ENCODE measurements at places on chromosomes 6 and 20. TPM values are rescaled to one million over a fixed set of nuclear protein-coding genes. Genes with fewer than 3 reads are reported as not detected.

DNA sequence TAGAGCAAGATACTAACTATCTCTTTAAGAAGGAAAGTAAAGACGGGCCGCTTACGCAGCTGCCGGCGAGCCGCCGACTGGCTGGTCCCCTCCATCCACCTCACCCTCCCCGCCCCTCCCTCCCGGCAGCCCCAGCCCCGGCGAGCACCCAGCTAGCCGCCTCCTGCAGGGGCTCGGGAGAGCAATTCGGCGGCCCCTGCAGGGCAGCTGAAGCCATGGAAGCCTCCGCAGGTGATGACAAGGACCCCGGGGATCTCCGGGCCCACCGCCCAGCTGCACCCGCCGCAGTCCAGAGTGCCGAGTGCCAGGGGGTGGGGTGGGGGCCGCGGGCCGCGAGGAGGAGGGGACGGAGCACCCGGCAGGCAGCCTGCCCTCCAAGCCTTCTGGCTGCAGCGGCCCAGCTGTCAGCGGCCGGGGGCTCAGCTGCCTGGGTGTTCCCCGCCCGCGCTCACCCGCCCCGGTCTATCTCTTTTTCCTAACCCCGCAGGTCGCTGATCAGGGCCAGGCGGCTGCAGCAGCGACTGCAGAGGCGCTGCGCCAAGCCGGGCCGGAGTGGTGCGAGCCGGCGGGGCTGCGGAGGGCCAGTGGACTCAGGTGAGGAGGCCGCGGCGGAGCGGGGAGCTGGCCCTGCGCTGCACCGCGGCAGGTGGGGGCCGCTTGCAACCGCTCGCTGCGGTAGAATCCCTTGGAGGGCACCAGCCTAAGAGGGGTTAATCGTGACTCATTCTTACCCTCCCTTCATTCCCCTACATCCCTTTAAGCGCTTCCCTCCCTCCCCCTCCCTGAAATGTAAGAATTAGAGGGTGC, at the start of gene SNPH:
Gene SNPH, plus strand, starts transcription at position 128 of the 807 bp plus-strand sequence. CDS start 29,946 bp downstream, outside the sequence.
- H3K36me3 ChIP-seq = peaks cover 12% of the 10 kb centered on the region
- H3K4me1 ChIP-seq = peaks cover 36% of the 10 kb centered on the region
- peaks cover 4% of the 10 kb centered on the region for H3K27me3 ChIP-seq
- DNase-seq = peak; percentile 69

- H3K4me3 ChIP-seq = no peak overlapping the region
- H3K27ac ChIP-seq = no peak overlapping the region
These were observed 16.1 kb downstream of the PPIL1 start for GRCh38 chr6:36858407-36858981.

GRCh38 chr6:85561750-85562357, 31.8 kb downstream of the SNX14 start:
- peaks cover 13% of the 10 kb centered on the region for H3K36me3 ChIP-seq
- no peak for DNase-seq
- no peak overlapping the region for H3K4me3 ChIP-seq
- H3K27ac ChIP-seq = no peak overlapping the region
- H3K4me1 ChIP-seq = peaks cover 9% of the 10 kb centered on the region

DNA sequence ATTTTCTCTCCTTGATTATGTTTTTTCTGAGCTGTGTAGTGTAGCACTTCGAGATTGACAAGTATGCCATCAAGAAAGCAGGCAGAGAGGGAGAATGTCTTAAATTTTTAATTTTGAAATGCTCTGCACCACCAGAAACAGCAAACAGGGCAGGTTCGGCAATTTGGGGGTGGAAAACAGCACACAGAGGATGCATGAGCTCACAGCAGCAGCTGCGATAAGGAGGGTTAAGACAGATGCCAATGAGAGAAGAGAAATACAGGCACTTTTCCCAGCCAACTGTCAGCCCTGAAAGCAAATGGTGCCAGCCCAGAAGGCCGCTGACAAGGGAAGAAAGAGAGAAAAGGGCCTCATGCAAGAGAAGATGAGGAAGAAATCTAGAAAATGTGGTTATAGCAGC, 15.1 kb upstream of the SNRPB2 start:
- no peak overlapping the region for H3K4me3 ChIP-seq
- no peak overlapping the region for H3K27ac ChIP-seq
- no peaks in the 10 kb centered on the region for H3K36me3 ChIP-seq
- peaks cover under 1% of the 10 kb centered on the region for H3K4me1 ChIP-seq
- H3K27me3 ChIP-seq = peaks cover 44% of the 10 kb centered on the region

DNA sequence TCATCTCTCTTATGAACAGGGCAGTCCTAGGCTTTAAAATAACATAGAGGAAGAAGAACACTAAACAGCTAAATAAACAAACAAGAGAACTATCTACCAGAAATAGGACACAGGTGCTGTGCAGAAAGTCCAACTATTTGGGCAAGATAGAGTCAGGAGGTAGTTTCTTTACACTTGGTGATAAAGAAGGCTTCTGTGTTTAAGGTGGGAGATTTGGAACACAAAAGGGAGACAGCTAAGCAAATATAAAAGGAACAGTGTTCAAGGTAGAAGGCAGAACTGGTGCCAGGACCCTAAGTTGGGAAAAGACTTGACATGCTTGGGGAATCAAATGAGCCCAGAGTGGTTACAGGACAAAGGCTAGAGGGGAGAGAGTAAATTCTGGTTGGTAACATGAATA, 110.5 kb downstream of the MANEA start:
- no peaks in the 10 kb centered on the region for H3K36me3 ChIP-seq
- no peak overlapping the region for H3K27ac ChIP-seq
- no peak overlapping the region for H3K4me3 ChIP-seq
- H3K27me3 ChIP-seq = no peaks in the 10 kb centered on the region

- H3K36me3 ChIP-seq = no peaks in the 10 kb centered on the region
- H3K4me3 ChIP-seq = no peak overlapping the region
- H3K4me1 ChIP-seq = no peaks in the 10 kb centered on the region
- DNase-seq = no peak
- no peak overlapping the region for H3K27ac ChIP-seq
- H3K27me3 ChIP-seq = peaks cover 19% of the 10 kb centered on the region
These were observed 672.2 kb downstream of the EPM2A start for GRCh38 chr6:145063091-145063490.

DNA sequence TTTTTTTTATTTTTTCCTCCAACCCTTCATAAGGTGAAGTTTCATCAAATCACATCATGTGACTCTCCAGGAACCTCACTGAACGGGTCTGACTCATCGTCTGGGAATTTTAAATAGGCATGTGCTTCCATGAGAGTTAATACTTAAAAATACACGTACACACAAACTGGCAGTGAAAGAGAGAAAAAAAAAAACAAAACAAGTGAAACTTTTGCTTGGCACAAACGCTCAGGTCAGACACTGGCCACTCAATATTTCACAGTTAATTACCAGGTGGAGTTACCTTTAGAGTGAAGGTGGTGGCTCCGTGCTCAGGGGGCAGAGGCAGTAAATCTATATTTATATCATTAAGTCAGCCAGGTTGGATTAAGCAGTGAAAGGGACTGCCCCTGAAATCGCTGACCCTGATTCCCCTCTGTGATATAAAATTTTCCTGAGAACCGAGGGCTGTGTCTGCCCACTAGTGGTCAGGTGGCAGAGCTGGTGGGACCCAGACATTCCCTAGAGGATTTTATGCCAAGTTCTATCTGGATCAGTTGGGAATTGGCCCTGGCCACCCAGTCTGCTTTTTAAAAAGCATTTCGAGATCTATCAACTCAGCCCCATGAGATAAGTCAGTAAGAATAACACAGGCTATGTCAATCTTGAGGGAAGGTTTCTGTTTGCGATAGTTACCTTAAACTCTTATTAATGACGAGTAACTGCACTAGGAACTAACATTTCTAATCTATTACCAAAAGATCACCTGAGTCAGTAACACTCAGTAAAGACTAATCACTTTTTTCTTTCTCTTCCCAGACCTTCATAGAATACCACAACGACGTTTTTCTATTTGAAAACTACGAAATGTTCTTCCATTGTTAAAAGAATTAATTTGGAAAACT, 259.1 kb downstream of the HDGFL1 start:
- H3K27ac ChIP-seq = no peak overlapping the region
- H3K4me3 ChIP-seq = no peak overlapping the region
- H3K36me3 ChIP-seq = no peaks in the 10 kb centered on the region
- H3K4me1 ChIP-seq = no peaks in the 10 kb centered on the region
- DNase-seq = no peak
- peaks cover 4% of the 10 kb centered on the region for H3K27me3 ChIP-seq

- H3K36me3 ChIP-seq = no peaks in the 10 kb centered on the region
- no peak for DNase-seq
- H3K4me3 ChIP-seq = no peak overlapping the region
- H3K4me1 ChIP-seq = no peaks in the 10 kb centered on the region
- H3K27ac ChIP-seq = no peak overlapping the region
These were observed 20.1 kb upstream of the EMILIN3 start for GRCh38 chr20:41386502-41387427.

DNA sequence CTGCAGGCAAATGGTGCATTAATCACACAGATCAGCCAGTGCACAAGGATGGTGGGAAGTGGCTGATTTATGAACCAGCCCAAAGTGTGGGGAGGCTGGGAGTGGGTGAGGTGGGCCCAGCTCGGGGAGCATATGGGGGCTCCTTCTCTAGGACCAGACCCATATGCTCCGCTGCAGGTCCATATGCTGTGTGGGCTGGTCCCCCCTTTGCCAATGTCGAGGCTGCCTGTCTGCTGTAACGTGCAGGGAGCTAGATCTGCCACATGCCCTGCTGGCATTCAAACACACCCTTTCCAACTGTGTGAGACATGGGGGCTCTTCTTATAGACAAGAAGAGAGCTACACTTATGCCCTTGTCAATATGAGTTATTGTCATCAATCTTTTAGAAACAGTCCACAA, 566.3 kb downstream of the DHX35 start:
- no peak for DNase-seq
- H3K36me3 ChIP-seq = no peaks in the 10 kb centered on the region
- H3K4me3 ChIP-seq = no peak overlapping the region
- H3K4me1 ChIP-seq = no peaks in the 10 kb centered on the region
- H3K27me3 ChIP-seq = no peaks in the 10 kb centered on the region

DNA sequence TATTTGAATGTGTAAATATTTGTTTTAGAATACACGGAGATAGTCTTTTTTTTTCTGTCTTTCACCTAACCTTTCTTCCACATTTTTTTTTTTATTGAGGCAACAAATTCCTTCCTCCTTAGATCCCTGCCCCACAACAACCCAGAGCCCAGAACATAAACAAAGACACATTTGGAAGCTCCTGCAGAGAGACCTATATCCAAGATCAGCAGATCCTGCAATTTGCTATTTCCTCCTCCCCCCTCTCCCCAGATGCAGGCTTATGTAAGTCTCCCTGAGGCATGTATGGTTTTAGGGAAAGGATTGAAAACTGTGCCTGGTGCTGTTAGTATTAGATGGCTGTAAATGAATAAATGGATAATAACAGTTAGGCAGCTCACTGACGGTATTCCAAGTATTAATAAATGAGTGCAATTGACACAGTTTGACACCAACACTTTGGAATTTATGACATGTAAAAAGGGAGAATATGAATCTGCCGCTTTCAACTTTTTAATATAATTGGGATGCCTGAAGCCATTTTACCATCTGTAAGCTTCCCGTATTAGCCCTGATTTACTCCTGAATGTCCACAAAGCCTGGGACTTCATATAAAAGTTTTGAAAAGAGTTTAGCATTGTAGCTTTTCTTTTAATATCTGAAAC, 608.3 kb upstream of the CITED2 start:
- no peak overlapping the region for H3K27ac ChIP-seq
- H3K4me3 ChIP-seq = no peak overlapping the region
- H3K36me3 ChIP-seq = no peaks in the 10 kb centered on the region
- peaks cover 5% of the 10 kb centered on the region for H3K27me3 ChIP-seq
- H3K4me1 ChIP-seq = peaks cover 4% of the 10 kb centered on the region
- no peak for DNase-seq

DNA sequence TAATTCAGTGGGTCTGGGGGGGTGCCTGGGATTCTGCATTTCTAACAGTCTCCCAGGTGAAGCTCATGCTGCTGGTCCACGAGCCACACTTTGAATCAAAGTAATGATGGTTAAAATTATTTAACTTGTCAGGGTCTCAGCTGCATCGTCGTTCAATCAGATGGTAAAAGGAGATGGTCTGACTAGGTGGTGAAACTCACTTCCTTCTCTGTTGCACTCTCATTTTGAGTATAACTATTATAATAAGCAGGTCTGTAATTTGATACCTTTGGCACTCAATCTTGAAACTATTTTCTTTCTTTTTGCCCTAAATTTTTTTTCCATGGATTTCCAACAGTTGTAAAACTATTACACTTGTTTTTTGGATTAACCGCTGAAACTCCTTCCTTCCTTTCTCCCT, 292.5 kb downstream of the FARS2 start:
- peaks cover 3% of the 10 kb centered on the region for H3K4me1 ChIP-seq
- no peak overlapping the region for H3K4me3 ChIP-seq
- no peaks in the 10 kb centered on the region for H3K27me3 ChIP-seq
- no peak overlapping the region for H3K27ac ChIP-seq
- no peak for DNase-seq

GRCh38 chr20:31833931-31834521, 11.4 kb downstream of the FOXS1 start:
- H3K27me3 ChIP-seq = no peaks in the 10 kb centered on the region
- peaks cover 8% of the 10 kb centered on the region for H3K4me1 ChIP-seq
- H3K27ac ChIP-seq = no peak overlapping the region

- H3K27ac ChIP-seq = no peak overlapping the region
- H3K4me3 ChIP-seq = no peak overlapping the region
- no peaks in the 10 kb centered on the region for H3K27me3 ChIP-seq
These were observed 29.3 kb downstream of the PYGB start for GRCh38 chr20:25277051-25277801.

GRCh38 chr6:16097382-16098171, 31.3 kb upstream of the MYLIP start:
- H3K4me3 ChIP-seq = no peak overlapping the region
- H3K4me1 ChIP-seq = peaks cover 4% of the 10 kb centered on the region
- H3K36me3 ChIP-seq = peaks cover 6% of the 10 kb centered on the region
- DNase-seq = no peak
- H3K27me3 ChIP-seq = peaks cover 3% of the 10 kb centered on the region

DNA sequence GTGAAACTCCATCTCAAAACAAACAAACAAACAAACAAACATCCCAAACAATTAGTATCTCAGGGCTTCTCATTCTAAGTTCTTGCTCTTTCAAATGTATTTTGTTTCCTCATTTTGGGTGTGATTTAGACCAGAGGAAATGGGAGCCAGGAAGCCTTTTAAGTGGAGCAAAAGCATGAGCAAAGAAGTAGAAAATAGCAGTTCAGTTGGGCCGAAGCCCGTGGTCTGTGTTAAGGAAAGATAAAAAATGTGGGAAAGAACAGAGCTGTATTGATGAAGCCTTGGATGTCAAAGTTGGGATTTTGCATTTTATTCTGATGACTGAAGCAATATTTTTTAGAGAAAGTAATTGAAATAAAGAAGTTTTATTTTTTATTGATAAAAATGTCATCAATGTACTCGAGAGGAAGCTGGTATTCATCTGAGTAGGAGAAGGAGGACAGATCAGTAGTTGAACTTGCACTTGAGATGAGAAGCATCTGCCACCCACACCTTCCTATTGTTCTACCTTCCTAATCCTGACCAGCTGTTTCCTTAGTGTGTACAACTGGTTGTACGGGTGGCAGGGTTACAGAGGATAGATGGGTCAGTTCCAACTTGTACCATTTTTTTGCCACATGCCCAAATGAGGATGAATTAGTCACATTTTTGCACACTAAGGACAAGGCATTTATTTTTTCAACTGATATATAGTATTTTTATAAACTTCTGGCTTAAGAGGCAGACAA, 56.1 kb downstream of the KIAA0408 start:
- peaks cover 12% of the 10 kb centered on the region for H3K4me1 ChIP-seq
- no peaks in the 10 kb centered on the region for H3K27me3 ChIP-seq
- peak overlapping the region; percentile 44 for H3K27ac ChIP-seq
- H3K36me3 ChIP-seq = peaks cover 2% of the 10 kb centered on the region
- no peak for DNase-seq

EPPIN gene
- total RNA-seq = not detected

TBXT gene
- not detected for total RNA-seq

OOEP gene
- not detected for total RNA-seq

EEF1A2 gene
- 0.27 TPM for total RNA-seq

ZNF311 gene
- total RNA-seq = 1.0 TPM
